Activated CD8-positive, alpha-beta memory T cell treated with anti-CD3 and anti-CD28 coated beads, Interleukin-2, amount 10 ng/mL, durations not matched to agents 7 days and 5 days (primary cell): ENCODE measurements at places on chromosomes 12 and 14. TPM values are rescaled to one million over a fixed set of nuclear protein-coding genes. Genes with fewer than 3 reads are reported as not detected.
A peak's percentile ranks its signal among the peaks of the same experiment; 100 is the strongest.

DNA sequence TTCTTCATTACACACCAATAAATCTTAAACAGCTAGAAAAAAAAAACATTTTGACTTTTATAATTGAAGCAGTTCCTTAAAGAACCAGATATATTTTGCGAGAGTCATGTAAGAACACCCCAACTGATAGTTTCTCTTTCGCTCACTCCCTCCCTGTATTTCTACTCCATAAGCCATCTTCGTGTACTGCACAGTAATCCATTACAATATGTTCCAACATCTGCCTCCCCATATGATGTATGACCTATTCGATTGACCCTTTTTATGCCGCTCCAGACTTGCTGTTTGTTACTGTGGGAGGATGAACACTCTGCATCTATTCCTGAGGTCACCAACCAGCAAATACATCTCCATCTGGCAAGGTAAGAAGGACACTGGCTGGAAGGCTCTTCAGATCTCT, 331.7 kb downstream of the SOX5 start:
- no peak for DNase-seq

- no peak for DNase-seq
These were observed 229.7 kb upstream of the GARIN2 start for GRCh38 chr14:66959437-66960050.

Gene NOS1
- total RNA-seq: not detected

DNA sequence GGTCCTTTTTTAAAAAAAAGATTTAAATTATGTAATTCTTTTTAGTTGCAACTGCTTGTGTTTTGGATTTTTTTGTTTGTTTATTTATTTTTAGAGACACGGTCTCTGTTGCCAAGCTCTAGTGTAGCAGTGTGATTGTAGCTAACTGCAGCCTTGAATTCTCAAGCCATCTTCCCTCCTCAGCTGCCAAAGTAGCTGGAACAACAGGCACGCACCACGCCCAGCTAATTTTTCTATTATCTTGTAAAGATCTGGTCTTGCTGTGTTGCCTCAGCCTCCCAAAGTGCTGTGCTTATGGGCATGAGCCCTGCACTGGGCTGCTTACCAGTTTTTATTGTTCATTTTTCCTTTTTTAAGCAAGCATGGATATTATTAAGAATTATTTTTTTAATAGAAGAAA, 10.6 kb upstream of the ART4 start:
- no peak for DNase-seq

DNA sequence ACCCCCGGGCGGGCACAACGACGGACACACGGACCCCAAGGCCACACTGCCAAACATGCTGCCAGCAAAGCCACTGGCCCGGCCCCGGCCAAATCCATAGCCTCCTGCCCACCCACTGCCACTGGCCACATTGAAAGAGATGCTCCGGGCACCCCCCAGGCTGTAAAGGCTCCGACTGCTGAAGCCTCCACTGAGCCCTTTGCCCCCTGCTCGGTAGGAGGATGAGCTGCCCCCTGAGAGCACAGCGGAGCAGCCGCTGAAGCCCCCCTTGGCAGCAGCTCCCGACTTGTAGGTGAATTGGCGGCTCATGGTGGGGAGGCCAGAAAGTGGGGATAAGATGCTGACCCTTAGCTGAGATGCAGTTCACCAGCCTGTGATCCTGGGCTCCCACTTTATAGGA, at the start of gene KRT73:
Gene KRT73 (minus strand): TSS at position 344 of the 400 bp plus-strand sequence. CDS start 35 bp downstream, at position 309.
- no peak for DNase-seq

- no peak for DNase-seq
These were observed 173.8 kb upstream of the RASSF8 start for GRCh38 chr12:25784669-25785068.

Gene TTC9
- 11.8 TPM for total RNA-seq

- no peak for DNase-seq
These were observed 26.3 kb downstream of the RTN1 start for GRCh38 chr14:59844186-59844812.

GRCh38 chr12:53499266-53500141, at the start of gene MAP3K12:
MAP3K12 (minus strand) TSS chr12:53499458; CDS start chr12:53487391, 12,067 bp downstream.
- peak; percentile 82 for DNase-seq

Gene OLR1
- not detected for total RNA-seq

GRCh38 chr14:57660208-57660607, 166.6 kb upstream of the CCDC198 start:
- no peak for DNase-seq

Gene SLC5A8
- total RNA-seq: not detected

DNA sequence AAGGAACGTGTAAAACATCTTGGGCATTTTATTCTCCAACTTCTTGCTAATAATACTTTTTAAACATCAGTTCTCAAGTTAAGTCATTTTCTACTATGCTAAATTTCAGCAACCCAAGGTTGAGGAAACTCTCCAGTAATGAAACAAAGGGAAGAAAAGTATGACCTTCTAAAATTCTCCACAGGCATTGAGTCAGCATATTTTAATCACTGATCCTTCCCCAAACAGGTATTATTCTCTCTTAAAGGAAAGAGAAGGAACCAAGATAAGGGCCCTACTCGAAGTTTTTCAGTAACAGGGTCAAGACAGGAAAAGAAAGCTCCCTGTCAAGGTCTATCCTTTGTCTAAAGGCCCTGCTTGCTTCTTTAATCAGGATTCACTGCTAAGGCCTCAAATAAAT, 3.0 kb downstream of the KICS2 start:
- DNase-seq: no peak

- DNase-seq: peak; percentile 57
These were observed at the start of gene DEGS2 for GRCh38 chr14:100159094-100159864. DEGS2 (minus strand) TSS chr14:100159645; CDS start chr14:100159587, 58 bp downstream.

GRCh38 chr12:89347325-89347829, 4.9 kb downstream of the DUSP6 start:
- no peak for DNase-seq

- no peak for DNase-seq
These were observed 25.3 kb downstream of the GPRC5D start for GRCh38 chr12:12926571-12927071.

Gene LRRC23
- total RNA-seq: 8.7 TPM

Gene SLC10A1
- not detected for total RNA-seq

DNA sequence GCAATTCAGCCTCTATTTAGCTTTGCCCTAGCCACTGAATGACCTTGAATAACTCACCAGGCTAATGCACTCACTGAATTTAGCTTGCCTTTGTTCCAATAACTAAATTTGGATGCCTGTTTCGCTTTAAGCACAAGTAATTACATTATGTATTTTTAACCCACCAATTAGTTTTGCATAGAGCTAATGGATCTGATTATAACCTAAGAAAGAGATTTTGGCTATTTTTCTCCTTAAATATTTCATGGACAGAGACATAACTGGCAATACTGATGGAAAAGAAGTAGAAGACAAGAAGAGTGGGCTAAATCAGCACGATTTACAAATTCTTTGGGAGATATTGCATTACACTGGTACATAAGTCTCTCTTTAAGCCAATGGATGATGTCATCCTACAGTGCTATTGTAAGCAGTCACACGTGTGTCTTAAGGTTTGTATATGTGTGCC, 85.7 kb downstream of the AKAP6 start:
- DNase-seq: no peak

DNA sequence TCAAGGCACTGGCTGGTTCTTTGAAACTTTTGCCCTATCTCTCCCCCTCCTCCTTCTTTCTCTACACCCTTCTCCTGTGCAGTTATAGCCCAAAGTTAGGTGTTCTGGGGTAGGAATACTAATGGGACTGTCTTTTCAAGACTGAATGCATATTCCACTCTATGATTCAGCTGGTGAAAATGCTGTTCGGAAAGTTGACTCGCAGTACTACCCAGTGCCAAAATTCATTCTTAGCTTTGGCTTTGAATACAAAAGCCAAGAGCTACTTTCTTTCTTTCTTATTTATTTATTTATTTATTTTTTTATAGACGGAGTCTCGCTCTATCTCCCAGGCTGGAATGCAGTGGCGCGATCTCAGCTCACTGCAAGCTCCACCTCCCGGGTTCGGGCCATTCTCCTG, 249.2 kb downstream of the ETNK1 start:
- DNase-seq: no peak

- no peak for DNase-seq
These were observed 111.7 kb downstream of the SLC8A3 start for GRCh38 chr14:70077005-70077404.

- DNase-seq: no peak
These were observed 1030.6 kb downstream of the VRK1 start for GRCh38 chr14:97827746-97828145.

Gene KRT77
- not detected for total RNA-seq

DNA sequence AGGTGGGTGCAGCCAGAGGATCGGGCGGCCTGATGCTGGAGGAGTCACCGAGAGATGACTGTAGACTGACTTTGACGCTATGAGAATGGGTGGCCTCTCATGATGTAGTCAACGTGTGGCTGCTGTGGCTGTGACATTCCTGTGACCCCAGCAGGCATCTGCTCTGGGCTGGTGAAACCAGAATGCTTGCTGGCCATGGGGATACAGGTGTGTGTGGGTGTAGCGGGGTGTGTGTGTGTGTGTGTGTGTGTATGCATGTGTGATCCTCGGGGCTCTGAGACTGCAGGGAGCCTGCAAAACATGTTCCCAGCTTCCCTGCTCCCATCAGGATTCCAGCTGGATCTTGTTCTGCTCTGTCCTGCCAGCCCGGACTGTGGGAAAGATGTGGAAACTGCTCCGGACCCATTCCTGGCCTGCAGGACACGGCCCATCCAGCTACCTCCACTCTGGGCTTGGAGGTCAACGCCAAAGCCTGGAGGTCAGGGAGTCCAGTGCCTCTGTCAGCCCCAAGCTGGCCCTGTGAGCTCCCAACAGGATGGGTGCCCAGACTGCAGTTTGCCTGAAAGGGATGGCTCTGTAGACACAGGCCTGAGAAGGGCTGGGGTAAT, 18.8 kb upstream of the HHIPL1 start:
- DNase-seq: no peak

- no peak for DNase-seq
These were observed 279.3 kb downstream of the MED13L start for GRCh38 chr12:115998119-115998633.

- no peak for DNase-seq
These were observed 108.9 kb downstream of the GPR135 start for GRCh38 chr14:59356312-59356711.

- DNase-seq: no peak
These were observed 42.1 kb upstream of the USP44 start for GRCh38 chr12:95593266-95593871.

DNA sequence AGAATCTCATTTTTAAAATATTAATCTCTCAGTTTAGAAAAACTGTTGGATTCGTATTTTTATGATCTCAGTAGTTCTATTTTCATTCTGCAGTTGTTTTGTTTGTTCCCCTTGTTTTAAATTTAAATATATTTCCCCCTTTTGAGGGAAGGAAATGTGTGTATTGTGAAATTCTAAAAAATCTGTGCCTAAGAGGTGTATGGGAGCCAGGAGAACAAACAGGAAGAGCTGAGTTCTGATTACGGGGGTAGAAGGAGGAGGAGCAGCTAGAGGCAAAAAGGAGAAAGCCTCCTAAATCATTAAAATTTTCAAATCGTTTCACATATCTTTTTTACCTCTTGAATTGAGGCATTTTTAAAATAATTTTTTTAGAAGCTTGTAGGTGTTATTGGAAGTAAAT, 2.3 kb downstream of the RDH12 start:
- DNase-seq: no peak

GRCh38 chr14:50343434-50343833, 31.3 kb downstream of the DMAC2L start:
- no peak for DNase-seq

Gene MORN3
- total RNA-seq: 0.54 TPM

DNA sequence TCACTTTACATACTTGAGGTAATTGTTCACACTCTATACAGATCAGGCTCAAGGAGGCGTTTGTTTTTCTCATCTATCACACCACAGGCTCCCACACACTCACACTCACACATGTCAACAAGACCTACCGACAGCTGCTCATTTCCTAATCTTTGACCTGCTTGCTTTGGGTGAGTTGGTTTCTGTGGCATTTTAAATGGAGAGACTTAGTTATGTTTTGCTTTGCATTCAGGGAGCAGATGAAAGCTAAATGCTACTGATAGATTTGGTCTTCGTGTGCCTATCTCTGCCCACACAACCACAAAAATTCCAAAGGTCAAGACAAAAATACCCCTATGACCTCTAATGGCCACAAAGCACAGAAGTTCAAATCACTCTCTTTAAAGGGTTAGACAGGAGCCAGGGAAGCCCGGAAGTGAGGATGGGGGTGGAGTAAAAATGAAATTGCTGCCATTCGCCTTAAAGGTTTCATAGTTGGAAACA, 203.5 kb upstream of the G2E3 start:
- DNase-seq: no peak

DNA sequence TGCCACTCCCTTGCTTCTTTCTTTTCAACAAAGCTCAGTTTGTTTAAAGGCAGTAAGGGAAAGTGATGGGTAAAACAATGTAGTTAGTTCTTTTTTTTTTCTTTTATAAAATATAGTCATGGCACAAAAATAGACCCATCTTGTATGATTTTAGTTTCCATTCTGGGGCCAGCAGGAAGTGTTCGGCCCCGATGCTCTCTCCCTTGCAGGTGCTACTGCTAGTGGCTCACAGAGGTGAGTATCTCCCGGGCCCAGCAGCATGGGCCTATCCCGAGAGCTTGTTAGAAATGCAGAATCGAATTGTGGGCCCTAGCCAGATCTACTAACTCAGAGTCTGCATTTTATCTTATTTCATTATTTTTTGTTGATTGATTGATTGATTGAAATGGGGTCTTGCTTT, 78.7 kb downstream of the SYNE3 start:
- DNase-seq: no peak

- no peak for DNase-seq
These were observed 79.4 kb downstream of the TPH2 start for GRCh38 chr12:72018036-72018435.

- DNase-seq: no peak
These were observed 241.0 kb downstream of the TMEM117 start for GRCh38 chr12:44076871-44077270.

- DNase-seq: no peak
These were observed 16.1 kb upstream of the RPLP0 start for GRCh38 chr12:120216742-120217605.

Gene ABCC9
- total RNA-seq: 0.07 TPM

Gene GPRC5D
- not detected for total RNA-seq

- DNase-seq: no peak
These were observed 73.6 kb downstream of the TMTC1 start for GRCh38 chr12:29710104-29710503.

GRCh38 chr12:118345355-118345754, 27.4 kb downstream of the TAOK3 start:
- DNase-seq: no peak

GRCh38 chr14:20680363-20680762, 4.0 kb upstream of the RNASE4 start:
- no peak for DNase-seq

- DNase-seq: no peak
These were observed 70.4 kb downstream of the CHGA start for GRCh38 chr14:92993302-92993701.

Gene RNF212B
- total RNA-seq: not detected

Gene GLI1
- 0.52 TPM for total RNA-seq

DNA sequence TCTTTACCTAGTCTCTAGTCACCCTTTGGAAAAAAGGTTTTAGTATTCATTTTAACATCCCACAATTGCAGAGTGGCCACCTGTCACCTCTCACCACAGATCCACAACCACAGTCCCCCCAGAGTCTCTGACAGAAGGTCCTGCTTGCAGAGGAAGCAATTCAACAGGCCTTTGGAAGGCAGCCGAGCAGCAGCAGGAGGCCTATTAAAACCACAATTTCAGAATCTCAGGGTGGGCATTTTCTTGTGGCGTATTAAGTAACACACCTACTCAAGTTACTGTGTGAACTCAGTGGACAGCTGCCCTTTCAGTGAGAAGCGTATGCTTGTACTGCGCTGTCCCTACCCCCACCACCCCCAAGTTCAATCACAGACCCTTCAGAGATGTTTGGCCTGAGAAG, 234.0 kb upstream of the HMGA2 start:
- DNase-seq: no peak
